LHCN-M2 (cell line): ENCODE measurements at places on chromosomes 3 and 15. TPM values are rescaled to one million over a fixed set of nuclear protein-coding genes. Genes with fewer than 3 reads are reported as not detected.

DNA sequence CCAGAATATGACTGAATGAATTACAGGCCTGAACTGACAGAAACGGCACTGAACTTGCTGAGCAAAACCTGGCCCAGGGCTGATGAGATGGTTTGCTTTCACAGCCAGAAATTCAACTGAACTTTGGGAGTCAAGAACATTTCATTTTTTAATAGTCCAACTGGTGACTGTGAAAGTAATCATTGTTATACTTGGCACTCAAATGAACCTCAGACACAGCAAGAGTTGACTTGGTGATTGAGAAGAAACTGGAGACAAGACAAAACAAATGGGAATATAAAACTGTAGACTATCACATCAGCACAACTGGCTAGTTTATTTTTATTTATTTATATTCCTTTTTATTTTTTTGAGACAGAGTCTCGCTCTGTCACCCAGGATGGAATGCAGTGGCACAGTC lies 858.9 kb upstream of the CFAP20DC start:
- DNase-seq, result no peak

DNA sequence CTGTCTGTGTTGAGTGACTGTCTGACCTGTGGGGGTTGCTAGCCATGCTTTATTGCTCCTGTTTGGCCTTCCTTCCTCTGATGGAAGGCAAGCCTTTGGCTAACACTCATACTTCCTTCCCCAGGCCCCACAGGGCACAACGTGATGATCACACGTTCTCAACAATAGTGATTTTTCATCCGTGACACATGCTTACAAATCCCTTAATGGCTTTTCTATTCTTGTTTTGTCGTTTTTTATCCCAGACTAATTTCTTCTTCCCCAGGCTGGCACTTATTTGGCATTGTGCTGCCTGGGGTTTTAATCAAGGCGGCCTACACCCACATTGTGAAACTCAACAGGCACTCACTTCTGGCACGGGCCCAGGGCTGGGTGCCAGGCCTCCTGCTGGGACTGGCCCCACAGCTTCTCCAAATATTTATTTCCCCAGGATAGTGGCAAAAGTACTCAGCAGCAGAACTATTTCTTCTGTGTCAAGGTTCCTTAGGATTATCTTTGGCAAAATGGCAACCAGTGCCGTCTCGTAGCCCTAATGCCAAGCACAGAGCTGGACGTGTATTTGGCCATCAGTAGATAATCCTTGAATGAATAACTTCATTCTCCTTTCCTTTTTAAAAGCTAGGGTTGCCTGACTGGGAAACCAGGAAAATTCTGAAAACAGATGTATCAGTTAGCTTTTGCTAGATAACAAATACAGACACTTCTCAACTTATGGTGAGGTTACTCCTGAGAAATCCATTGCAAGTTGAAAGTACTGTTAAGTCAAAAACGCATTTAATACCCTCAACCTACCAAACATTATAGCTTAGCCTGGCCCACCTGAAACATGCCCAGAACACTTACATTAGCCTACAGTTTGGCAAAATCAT lies 30.6 kb downstream of the CMTM7 start:
- DNase-seq, result peak; percentile 91

DNA sequence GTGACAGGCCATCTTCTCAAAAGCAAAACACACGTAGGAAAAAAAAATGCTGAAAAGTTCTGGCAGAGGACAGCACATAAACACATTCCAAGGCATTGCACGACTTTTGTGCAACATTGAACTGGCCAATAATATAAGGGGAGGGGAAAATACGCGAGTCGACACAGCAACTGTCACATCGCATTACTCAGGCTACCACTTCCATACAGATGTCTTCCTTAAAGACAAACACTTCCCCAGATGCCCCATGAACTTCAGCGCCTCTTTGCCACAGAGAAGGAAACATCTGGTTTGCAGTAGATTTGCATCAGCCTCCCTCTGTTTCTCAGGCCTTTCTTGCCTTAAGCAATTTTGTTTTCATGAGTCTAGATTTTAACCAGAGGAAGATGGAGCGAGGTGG lies 144.4 kb upstream of the IGF1R start:
- DNase-seq, result peak; percentile 23

The TICRR gene
- 8.0 and 9.9 TPM in 2 replicates for total RNA-seq

The ACP3 gene
- total RNA-seq, result 0.80 and 1.7 TPM in 2 replicates
